CD4-positive, alpha-beta memory T cell (primary cell): ENCODE measurements at places on chromosomes 12 and 14.

DNA sequence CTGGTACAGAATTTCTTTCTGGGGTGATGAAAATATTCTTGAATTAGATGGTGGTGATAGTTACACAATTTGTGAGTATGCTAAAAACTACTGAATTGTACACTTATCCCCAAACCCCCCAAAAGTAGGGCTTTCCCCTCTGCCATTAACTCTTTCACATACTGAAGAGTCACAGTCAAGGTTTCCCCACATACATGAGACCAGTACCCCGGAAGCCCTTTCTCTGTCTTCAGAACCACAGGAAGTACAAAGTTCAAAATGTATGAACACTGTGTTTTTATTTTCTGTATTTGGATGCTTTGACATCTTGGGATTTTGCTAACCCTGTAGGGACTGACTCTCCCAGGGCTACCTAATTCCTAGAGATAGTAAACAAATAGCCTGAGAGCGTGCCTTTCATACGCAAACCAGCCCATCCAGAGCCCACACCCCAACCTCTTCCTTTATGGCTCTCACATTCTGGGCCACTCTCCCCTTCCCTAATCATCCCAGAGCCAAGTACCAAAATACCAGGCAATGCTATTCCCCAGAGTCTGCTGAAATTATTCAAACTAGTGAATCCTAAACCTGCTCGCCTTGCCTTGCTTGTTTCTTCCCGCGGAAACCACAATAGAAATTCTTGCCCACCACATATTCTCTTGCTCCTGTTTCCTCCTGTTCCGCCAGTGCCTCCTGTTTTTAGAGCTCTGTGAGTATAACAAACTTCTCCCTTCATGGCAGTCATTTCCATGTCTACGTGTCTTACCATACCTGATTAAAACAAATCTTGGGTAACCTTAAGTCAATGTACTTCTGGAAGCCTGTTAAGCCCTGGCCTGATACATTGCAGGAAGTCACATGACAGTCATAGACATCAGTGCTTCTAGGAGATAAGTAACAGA, 524.8 kb downstream of the FUT8 start:
- no peak for DNase-seq

DNA sequence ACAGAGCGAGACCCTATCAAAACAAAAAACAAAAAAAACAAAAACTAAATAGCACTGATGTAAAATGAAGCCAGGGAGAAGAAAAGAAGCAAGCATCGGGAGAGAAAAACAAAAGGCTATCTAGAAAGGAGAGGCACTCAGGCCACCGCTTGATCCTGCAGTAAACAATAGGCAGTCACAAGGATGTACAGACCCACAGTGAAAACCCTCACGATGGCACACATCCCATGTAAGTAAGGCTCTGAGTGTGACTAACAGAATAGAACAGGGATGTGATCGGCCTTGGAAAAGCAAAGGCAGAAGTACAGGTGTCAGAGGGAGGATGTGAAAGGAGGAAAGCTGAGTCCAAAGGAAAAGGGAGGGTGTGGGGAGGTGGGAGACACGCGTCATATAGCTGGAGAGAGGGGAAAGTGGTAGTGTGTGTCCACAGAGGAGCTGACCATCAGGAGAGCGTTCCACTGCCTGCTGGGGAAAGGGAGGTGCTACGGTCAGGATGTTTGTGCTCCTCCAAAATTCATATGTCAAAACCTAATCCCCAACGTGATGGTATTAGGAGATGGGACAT, 31.5 kb downstream of the CAMKK2 start:
- DNase-seq = no peak

DNA sequence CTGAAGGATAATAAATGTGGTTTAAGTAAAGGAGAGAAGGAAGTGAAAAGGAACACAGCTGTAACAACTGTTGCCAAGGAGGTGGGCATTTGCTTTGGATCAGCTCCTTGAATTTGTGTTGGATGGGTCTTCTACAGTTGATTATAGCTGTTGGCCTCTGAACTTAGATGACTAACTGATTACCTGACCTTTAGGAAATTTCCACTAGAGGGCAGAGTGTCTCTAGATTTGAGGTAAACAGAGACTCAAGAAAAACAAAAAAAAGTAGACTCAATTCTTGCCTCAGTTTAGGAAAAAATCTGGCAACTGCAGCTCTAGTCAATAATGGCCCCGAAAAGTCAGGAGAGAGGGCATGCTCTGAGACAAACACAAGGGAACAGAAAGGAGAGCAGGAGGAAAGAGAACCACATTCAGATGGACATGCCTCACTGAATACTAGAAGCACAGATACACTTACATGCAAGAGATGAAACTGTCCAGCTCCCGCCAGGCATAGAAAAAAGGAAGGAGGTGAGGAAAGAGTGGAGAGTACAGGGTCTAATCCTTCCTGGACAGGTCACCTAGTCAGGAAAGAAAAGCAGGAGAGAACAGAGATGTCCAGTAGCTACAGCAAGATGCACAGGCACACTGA, 20.6 kb downstream of the COX14 start:
- DNase-seq = peak; percentile 48

DNA sequence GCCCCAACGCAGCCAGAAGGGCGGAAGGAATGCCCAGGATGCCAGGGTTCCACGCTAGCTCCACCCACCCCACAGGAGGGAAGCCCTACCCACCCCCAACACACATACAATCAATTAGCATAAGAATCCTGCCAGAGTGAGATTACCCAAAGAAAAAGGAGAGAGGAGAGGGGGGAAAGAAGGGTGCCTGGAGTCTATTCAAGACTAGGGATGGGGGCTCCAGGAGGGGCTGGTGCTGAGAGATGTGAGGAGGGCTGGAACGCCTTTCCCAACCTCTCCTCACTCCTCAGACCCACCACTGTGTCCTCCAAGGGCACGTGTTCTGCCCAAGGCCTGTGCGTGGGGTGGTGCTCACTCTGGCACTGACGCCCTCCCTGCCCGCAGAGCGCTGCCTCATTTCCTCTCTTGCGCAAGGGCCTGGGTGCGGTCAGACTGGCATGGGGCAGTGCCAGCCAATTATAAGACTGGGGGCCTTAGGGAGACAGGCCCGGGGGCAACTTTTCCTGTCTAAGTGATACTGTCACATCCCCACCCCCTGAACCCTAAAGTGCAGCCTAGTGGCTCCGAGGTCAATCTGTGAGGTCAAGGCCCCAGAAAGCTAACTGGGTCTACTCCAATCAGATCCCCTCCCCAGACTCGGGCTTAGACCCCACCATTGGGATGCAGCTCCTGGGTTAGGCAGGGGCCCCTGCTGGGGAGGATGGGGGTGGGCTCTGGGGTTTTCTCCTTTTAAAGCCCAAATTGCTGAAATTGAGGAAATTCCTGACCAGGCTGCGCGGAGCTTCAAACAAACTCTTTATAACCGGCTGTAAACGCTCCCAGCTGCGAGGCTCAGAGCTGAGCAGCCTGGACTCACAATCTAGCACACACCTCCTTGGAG, 10.2 kb upstream of the ITGB7 start:
- DNase-seq = peak; percentile 43

DNA sequence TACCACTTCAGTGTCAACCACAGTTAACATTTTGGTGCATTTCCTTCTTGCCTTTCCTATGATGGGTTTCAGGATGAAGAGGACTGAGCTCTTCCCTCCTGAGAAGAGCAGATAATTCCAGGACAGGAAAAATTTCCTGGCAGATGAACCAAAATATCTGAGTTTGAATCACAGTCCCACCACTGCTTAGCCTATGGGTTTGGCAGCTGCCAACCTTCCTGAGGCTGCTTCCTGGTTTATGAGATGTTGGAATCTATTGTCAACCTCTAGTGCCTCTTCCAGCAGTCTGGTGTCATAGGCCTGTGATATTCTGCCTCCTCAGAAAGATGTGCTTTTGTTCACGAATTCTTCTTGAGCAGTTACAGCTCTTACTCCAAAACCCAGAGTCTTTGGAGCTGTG, 197.4 kb upstream of the FRMD6 start:
- DNase-seq = no peak

DNA sequence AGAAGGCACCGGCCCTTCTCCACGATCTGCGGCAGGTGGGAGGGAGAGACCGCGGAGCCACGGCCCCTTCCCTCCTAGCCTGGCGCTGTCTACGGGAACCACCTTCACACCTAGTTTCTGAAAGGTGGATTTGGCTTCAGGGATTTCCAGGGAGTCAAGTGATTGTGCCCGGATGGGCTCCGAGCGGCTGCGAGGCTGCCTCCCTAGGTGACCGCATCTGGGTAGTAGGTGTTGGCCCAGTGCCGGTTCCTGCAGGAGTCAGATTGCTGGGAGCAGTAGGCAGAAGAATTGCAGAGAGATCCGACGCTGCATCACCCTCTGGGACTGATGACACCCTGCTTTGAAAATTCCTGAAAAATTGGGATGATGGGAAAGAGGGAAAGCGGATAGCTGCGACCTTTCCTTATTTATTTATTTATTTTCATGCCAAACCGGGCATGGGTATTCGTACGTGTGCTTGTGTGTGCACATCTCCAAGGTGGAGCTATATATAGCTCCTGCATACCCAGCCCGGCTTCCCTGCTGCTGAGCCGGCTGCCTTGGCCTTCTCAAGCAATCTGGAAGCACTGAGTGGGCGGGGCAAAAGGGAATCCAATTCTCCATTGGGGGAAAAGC, 1.1 kb downstream of the CNTN1 start:
- no peak for DNase-seq

DNA sequence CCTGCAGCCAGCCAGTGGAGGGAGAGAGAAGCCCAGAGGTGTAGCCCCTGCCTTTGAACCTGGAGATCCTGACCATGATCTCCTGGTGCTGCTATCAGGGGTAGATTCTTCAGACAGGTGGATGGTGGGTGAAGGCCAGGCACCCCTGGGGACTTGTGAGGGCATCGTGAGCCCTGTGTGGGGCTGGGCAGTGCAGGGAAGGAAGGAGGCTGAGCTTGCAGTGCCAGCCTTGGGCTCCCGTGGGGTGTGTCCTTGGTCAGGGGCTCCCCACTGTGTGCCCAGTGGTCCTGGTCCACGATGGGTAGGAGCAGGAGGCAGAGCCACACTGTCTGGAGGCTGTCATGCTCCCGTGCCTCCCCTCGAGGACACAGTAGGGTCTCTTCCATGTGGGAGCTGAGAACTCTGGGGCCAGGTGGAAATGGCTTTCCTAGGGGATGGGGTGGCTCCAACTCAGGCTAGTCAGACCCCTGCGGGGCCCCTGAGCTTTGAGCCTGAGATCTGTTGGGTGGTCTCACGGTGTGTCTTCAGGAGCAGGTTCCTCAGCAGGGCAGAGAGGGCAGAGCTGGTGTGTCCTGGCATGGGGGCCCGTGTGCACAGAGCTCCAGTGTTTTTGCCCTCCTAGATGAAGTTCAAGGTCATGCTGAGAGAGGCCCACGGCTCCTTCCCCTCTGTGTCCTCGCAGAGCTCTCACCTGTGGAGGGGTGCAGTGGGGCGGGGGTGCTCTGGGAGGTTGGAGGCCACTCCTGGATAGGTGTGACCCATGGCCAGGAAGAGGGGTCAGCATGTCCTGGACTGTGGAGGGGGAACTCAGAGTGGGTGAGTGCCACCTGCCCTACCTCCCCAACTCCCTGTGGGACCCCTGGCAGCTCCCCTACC, 25.0 kb downstream of the RTL1 start:
- DNase-seq = no peak

DNA sequence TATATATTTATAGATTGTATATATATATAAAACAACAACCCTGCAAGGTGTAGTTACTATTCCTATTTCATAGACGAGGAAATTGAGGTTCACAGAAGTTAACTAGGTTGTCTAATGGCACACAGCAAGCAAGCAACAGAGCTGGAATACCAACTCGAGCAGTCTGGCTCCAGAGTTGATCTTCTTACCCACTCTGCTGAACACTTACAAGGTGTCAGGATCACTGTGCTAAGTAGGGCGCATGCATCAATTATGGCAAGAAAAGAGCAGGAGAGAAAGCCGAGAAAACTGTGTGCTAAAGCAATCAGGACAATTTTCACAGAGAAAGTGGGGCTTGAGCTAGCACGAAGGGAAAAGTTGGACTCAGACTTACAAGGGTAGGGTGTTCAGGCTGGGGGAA, 15.9 kb upstream of the ARMH4 start:
- DNase-seq = no peak

DNA sequence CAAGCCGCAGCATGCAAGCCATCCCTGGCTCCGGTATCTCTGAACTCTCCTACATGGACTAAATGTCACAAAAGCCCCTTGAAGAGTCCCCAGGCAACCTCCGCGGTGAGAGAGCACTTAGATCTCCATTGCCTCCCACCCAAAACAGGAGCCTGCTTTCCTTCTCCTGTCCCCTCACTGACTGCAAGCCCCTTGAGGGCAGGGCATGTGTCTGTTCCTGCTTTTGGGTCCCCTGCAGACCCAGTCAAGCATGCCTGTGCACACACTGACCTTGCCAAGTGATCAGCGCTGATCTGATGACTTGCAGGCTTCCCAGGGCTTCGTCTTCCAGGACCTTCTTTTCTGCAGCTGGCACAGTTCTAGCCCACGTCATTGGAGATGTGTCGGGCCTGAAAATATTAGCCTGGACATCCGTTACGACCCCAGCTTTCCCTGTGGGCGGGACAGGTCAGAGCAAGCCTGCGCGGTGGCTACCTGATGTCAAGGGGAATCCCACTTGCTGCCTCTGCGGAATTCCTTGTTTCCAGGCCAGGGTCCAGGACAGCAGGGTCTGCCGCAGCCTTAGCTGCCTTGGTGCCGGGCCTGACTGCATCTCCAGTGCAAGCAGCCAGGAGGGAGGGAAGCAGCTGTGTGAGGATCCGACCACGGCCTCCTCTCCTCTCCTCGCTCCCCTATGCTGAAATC, 92.5 kb downstream of the FBXL14 start:
- no peak for DNase-seq

DNA sequence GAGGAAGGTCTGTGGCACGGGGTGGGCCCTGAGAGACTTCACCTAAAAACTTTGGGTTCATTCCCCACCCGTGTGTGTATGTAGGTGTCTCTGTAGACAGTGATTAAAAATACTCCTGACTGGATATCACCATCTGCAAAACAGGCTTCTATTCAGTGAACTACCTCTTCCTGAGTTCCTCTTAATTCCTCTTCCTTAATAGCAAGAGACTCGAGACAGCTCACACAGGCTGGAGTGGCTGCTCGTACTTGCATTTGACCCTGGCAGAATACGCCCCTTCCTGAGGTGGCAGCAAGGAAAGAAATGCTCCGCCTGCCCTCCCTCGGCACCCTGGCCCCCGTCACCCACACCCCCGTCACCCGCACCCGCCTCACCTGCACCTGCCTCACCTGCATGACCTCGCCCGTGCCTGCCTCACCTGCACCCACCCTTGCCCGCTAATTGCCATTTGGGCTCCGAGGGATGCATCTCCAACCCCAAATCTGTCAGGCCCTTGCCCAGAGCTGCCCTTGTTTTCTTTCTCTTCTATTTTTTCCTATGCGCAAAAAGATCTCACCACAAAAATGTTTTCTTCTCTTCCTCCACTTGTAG, 90.0 kb downstream of the FBXL14 start:
- no peak for DNase-seq

- DNase-seq = peak; percentile 66
Measured at GRCh38 chr14:102795060-102795925, 18.0 kb downstream of the TRAF3 start.

GRCh38 chr12:108215458-108215857, 86.4 kb downstream of the WSCD2 start:
- no peak for DNase-seq

GRCh38 chr14:93978735-93979134, 2.4 kb upstream of the ASB2 start:
- no peak for DNase-seq

DNA sequence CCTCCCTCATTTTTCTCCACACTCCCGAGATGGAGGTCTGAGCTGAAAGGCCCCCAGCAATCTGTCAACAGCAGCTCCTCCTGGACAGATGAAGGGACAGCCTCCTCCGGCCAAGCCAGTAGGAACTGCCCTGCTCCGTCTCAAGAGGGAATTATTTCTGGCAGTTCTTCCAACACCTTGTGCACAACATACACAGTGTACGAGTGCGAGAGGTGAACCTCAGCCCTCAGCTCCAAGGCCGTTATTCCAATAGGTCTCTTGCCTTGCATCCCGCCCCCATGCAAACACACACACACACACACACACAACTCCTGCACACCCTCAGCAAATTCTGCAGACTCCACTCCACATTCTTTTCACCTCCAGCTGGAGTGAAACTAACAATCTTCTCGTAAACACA, 181.7 kb upstream of the FAR2 start:
- no peak for DNase-seq
